Activated CD8-positive, alpha-beta T cell treated with anti-CD3 and anti-CD28 coated beads, Interleukin-2, amount 10 ng/mL, durations not matched to agents 7 days and 5 days (primary cell): ENCODE measurements at places on chromosomes 6 and 20. TPM values are rescaled to one million over a fixed set of nuclear protein-coding genes. Genes with fewer than 3 reads are reported as not detected.

- no peak for DNase-seq
These were observed 203.1 kb downstream of the LMBRD1 start for GRCh38 chr6:69593706-69594105.

DNA sequence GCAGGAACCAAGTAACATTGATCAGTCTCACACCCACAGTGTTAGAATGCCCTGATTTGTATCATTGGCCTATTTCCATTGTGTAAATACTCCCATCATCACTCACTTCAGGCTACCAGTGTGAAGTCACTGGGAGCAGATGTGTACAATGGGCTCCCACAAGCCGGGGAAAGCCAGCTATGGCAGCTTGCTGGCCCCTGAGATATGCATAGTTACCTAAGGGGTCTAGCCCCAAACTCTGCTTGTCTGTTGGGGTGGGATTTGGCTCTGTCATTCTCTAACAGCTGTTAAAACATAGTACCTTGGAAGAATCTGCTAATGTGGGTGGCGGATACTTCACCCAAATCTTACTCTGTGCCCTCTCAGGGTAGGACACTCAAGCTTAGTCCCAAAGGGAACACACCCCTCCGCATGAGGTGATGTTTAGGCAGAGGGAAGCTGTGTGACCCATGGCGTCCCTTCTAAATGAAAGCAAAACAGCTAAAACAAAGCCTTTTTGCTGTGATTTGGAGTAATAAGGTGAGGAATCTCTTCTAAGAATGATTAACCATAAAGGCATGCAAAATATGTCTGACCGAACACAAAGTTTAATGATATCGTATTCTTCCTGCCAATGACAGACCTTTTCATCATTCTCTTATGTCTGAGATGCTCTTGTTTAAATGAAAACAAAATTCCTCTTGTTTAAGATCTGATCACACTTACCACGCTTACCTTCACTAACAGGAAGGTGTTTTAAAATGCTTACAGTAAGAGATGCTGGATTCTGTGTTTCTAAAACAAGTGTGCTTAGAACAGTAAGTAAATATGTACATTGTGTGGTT lies 45.9 kb upstream of the PXDC1 start:
- DNase-seq = no peak

DNA sequence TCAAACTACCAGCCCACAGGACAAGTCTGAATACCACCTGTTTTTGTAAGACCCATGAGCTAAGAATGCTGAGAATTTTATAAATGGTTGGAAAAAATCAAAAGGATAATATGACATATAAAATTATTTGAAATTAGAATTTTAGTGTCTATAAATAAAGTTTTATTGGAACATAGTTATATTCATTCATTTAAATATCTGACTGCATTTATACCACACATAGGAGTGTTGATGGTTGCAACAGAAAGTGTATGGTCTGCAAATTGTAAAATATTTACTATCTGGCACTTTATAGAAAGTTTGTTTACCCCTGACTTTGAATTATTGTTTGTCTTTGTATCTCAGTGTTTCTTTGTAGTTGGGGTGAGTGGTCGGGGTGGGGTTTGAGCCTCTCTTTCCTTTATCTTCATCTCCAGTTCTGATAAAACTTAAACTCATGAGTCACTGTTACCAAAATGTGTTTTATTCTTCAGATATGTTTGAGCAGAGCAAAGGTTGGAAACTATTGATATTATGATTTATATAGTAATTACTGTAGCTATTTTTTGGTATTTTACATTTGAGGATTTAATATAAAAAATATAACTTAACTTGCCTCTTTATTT lies 55.5 kb downstream of the CD2AP start:
- DNase-seq = no peak

DNA sequence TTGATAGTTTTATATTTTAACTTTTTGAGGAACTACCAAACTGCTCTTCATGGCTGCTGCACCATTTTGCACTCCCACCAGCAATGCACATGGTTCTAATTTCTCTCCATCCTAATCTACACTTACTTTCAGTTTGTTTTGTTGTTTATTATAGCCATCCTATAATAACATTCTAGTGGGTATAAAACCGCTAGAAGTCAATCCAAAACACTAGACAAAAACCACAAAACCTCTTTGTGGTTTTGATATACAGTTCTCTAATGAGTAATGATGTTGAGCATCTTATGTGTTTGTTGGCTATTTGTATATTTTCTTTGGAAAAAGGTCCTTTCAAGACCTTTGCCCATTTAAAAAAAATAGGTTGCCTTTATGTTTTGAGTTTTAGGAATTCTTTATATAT lies 5.6 kb downstream of the RPP21 start:
- no peak for DNase-seq

- peak; percentile 57 for DNase-seq
These were observed 97.8 kb downstream of the BACH2 start for GRCh38 chr6:90198758-90199425.

- peak; percentile 22 for DNase-seq
These were observed 545 bp downstream of the SLC35D3 start for GRCh38 chr6:136922685-136923006.

- DNase-seq = no peak
These were observed 45.1 kb downstream of the OGFRL1 start for GRCh38 chr6:71333697-71334096.

GRCh38 chr6:47630587-47630986 lies 67.8 kb upstream of the ADGRF4 start:
- DNase-seq = no peak

DNA sequence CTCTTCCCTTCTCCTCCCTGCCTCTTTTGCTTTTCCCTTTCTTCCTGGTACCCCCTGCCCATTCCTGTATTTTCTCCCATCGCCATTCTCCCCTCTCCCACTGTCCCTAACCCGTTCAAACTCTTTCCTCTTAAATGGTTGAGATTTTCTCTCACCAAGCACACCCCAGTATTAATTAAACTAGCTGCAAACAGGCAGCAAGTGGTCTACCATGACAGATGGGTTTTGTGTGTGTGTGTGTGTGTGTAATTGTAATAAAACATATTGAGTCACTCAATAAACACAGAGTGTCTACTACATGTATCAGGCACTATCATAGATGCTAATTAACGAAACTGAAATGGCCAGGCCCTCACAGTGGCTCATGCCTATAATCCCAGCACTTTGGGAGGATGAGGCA lies 6.7 kb downstream of the RAET1E start:
- DNase-seq = no peak

- DNase-seq = peak; percentile 52
These were observed 674 bp downstream of the NRSN1 start for GRCh38 chr6:24126586-24127192.

DNA sequence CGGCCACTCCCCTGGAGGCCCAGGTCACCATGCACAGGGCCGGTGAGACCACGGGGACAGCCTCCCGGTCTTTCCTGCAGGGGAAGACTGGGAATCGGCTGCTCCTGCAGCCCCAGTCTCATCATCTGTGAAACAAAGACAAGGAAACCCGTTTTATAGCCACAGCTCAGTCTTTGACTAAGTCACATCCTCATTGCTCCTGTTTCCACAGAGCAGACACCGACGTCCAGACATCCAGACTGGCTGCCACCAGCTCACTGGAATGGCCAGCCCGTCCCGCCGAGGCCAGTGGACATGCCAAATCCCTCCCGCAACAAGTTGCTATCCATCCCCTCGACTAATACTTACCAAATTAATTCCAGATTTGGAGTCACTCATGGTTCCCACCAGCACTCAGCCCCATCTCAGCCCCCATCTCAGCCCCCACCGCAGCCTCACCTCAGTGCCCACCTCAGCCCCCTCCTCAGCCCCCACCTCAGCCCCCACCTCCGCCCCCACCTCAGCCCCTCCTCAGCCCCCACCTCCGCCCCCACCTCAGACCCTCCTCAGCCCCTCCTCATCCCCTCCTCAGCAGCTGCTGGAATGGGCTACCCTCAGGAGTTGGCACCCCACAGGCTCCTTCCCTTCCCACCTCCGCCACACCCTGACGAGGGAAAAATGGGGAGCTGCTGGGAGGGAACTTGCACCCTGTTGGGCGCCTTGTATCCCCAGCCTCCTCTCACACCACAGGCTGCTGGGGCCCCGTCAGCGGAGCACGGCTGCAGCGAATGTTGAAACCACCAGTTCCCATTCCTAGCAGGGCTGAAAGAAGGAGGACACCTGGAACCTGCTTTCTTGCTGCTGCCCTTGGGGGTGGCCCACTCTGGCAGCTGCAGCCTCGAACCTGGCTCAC lies 48.7 kb downstream of the YTHDF1 start:
- no peak for DNase-seq

The CPXM1 gene
- 0.26 TPM for total RNA-seq

The METTL24 gene
- not detected for total RNA-seq

The SDCBP2 gene
- total RNA-seq = 2.0 TPM

The ZNF335 gene
- 33.1 TPM for total RNA-seq

The CAP2 gene
- not detected for total RNA-seq
